ENCODE measurements at places on chromosomes 2 and 18.

GRCh38 chr2:228681426-228681825, 499.9 kb upstream of the SPHKAP start:
- no peak for DNase-seq

- DNase-seq = no peak
These were observed 191.4 kb downstream of the TMEM163 start for GRCh38 chr2:134527381-134527780.

- DNase-seq = no peak
These were observed 35.8 kb downstream of the MSH6 start for GRCh38 chr2:47818777-47819176.

DNA sequence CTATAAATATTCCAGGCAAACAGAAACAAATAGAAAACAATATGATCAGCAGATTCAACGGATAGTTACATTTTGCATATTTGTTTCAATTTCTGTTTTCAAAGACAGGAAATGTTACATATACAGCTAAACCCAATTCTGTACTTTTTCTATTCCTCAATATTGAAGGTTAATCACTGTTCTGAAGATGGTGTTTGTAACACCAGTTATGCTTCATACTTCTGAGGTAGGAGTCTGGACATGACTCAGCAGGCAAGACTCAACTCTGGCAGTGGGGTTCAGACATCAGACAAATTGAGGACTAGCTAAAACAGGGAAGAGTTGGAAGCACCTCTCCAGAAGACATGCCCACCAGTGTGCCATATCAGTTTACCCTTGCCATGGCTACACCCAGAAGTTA, 16.6 kb downstream of the SERPINB13 start:
- no peak for DNase-seq

DNA sequence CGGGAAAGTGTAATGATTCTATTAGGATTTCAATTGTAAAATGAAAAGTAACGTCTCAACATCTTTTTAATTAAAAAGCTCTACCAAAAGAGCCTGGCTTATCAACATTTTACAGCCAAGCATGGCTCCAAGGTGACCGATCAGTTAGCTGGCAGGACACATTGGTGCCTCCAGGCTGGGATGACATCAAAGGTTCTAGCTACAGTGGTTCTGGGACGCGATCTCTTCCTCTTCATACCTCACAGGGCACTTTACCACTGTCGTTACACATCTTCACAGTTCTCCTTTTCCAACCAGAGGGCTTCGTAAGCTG, 693 bp downstream of the ORC2 start:
- DNase-seq = no peak

DNA sequence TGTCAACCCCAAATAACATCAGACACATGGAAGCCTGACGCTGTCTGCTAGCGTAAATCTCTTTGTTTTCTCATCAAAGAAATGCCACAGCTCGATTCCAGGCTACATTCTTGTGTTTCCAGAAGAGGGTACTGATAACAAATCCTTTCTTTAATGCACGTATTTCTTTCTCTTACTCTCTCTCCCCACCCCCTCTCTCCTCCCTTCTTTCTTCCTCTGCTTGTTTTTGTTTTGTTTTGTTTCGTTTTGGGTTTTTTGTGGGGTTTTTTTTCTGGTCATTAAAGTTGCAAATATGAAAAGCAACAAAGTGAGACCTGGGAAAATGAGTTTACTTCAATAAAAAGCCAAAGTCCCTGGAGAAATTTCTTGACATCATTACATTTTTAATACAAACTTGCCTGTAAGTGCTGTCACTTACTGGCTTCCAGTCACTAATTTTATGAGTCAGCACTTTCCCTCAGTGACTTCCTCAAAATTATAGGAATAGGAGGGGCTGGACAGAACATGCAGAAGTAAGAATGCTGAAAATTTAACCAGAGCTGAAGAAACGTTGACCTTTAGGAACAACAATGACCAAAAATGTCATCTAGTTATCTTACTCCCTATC, 106.7 kb upstream of the NABP1 start:
- no peak for DNase-seq

GRCh38 chr2:224086226-224086914, 47.3 kb upstream of the SERPINE2 start:
- no peak for DNase-seq

GRCh38 chr2:147133286-147133908, 711.4 kb upstream of the ACVR2A start:
- DNase-seq = no peak

DNA sequence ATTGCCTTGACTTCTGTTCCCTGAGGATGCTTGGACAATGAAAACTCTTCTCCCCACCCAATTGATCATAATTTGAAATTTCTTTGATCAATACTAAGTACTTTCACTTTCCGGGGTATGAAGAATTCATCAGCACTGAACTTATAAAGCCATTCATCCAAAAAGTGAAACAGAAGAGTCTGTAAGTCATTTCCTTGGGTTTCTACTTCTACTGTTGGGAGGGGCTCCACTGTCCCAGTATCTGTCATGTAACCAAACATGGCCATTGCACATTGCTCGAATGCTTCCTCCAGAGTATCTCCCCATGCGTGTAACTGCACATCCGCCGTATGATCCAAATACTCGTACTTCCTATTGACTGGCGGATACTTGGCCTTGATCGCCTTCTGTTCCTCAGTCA, 30.3 kb downstream of the NCL start:
- no peak for DNase-seq

DNA sequence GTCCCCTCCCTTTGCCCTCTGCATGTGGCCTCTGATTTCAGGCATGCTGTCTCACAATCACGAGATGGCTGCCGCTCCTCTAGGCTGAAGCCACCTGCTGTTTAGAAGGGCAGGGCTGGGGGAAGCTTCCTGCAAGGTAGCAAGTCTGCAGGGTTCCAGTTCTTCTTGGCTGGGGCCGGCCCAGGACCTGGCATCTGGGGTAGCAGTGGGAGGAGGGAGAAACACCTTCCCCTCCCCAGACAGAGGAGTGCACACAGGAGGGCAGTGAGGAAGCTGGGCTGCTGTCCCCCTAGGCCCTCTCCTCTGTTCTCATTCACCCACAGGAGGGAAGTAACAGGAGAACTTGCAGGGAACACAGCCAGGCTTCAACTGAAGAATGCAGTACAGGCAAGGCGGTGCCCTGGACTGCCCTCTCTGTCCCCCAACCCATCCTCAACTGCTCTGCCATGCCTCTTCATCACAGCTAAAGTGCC, 345.9 kb upstream of the HS6ST1 start:
- DNase-seq = no peak

DNA sequence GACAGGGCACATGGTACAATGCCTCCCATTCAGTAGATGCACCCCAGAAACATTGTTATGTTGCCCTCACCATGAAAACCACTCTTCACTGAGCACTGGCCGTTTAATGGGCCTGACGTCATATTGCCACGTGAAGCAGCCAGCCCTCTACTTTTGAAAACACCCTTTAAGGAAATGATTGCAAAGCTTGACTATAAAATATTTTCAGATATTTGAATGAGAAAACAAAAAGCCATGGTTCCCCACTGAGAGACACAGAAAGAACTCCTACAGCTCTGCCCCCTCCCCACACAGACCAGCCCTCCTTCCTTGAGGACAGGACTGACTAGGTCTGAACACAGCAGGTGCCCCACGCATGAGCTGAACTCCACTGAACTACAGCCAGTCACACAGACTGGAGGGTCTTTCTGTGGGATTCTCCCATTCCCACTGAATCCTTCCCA, 349.1 kb downstream of the ANAPC1 start:
- no peak for DNase-seq

DNA sequence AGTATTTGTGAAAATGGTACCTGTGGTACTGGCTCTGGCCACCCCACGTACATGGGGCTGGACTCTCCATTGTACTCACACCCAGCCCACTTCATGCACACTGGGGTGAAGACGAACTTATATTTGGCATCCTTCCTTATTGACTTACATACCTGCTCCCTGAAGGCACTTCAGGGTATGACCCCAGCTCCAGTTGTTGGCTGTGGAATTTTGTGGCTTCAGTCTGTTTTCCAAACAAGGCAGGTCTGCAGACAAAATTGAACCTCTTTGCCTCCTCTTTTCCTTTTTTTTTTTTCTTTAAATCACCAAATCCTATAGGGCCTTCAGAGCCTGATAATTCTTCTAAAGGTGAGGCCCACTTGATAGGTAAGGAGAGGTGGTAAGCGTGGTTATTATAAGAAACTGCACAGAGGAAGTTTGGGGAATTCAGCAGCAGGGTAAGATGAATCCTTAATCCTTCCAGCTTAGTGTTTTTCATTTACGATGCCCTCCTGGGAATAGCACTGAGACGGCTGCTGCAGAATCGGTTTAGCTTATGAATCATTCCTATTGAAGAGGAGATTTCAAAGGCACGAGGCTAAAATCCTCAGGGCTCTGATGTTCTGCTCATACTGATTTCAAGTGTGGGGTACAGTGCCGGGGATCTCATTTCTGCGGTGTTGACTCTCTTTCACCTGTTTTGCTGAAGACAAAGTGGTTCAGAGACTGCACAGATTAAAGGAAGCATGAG, 55.2 kb downstream of the KIF5C start:
- DNase-seq = no peak

- no peak for DNase-seq
These were observed 111.9 kb downstream of the RGPD3 start for GRCh38 chr2:106356291-106356690.

GRCh38 chr18:46411867-46412690, 244.9 kb downstream of the LOXHD1 start:
- no peak for DNase-seq

Data from activated effector memory CD4-positive, alpha-beta T cell treated with Interleukin-2 at 50 U/mL for 16 hours (primary cell).